M059J (cell line): ENCODE measurements at places on chromosomes 5 and 9. TPM values are rescaled to one million over a fixed set of nuclear protein-coding genes. Genes with fewer than 3 reads are reported as not detected.

DNA sequence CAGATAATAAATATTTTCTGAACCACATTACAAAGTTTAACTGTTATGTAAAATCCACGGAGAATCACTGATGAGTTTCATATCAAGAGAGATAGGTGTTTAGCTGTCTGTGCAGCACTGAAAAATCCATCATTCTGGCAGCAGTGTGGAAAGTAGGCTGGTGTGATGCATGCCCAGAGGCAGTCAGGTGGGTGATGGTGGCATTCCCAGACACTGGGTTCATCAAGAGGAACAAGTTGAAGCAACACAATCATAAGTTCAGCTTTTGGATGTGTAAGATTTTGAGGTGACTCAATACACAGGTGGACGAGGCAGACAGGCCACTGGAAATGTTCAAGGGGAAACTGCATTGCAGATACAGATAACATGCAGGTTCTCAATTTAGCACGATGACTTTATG, 11.9 kb downstream of the DNAH5 start:
- DNase-seq = peak; percentile 69

GRCh38 chr5:141882594-141883183, 4.5 kb upstream of the PCDH1 start:
- DNase-seq = peak; percentile 18

DNA sequence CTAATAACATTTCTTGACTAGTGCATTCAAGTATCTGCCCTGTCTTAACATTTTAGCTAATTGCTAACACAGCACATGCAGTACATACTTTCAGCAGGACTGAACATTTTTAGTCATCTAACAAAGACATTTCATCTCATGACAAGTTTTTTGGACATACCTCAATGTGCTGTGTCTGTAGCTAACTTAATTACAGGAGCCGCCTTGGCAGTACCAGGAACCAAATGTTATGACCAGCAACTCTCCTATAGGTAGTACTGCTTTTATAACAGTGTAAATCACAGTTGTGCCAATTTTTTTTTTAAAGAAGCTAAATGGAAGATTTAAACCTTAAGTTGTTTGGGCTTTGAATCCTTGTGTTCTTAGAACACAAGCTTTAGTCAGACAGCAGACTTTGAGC, 99.4 kb upstream of the SAP30L start:
- DNase-seq = no peak

DNA sequence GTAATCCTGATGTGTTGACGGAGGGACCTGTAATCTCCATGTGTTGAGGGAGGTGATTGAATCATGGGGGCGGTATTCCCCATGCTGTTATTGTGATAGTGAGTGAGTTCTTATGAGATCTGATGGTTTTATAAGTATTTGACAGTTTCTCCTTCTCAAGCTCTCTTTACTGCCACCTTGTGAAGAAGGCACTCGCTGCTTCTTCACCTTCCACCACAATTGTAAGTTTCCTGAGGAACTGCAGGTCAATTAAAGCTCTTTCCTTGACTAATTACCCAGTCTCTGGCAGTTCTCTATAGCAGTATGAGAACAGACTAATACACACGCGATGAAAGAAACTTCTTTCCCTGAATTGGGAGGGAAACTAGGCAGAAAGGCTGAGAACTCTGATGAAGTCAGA, 141.1 kb upstream of the RAD23B start:
- peak; percentile 23 for DNase-seq

DNA sequence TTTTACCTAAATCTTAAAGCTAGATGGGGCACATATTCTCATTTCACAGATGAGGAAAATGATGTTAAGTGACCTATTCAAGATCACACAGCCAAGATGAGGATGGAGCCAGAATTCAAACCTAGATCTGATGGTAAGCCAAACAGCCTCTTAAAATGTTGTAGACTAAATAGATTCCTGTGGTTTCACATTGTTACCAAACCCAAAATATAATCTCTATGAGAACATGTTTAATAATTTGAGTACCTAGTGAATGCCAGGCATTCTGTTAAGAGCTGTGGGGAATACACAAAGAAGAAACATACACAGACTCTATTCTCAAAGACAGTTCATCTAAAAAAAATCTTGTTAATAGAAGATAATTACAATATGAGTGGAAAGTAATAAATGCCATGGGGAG, 25.2 kb downstream of the HOMER1 start:
- DNase-seq = peak; percentile 31

The NSMF gene
- total RNA-seq = 11.8 and 24.0 TPM in 2 replicates

GRCh38 chr5:54874337-54875021, 110.9 kb downstream of the ESM1 start:
- peak; percentile 88 for DNase-seq

- DNase-seq = peak; percentile 83
Observed at GRCh38 chr5:171571663-171572062, 152.2 kb downstream of the FGF18 start.

DNA sequence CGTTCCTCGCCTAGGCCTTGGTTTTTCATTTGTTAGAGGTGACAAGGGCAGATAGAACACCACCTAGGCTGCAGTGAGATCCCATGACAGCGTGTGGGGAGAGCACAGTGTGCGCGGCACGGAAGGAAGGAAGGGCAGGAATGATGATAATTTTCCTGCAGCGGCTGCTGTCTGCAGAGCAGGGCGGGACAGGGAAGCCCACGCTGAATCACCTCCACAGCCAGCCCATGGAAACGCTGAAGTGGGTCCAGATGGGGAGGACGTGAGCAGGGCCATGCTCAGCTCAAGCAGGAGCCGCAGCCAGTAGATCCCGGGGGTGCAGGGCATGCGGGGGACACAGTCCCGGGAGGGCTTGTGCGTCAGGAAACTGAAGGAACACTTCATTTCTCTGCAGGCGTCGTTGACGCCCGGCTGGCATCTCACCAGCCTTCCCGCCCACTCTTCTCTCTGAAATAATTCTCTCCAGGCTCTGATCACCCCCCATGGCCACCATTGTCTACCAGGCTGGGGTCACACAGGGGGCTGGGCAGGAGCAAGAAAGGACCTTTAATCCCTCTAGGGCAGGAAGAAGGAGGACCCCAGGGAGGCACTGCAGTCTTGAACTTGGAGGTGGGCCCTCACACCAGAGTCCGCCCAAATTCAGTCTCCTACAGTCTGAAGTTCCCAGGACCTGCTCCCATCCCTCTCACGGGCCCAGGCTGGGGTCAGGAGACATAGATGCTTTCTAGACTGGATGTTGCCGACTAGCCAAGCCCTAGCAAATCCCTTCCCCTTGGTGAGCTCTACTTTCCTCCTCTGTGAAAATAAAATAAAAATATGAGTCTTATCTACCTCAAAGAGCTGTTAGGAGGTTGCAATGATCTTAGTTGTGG, 20.9 kb upstream of the SYNPO start:
- DNase-seq = no peak

The CCDC192 gene
- not detected in 2 replicates for total RNA-seq

DNA sequence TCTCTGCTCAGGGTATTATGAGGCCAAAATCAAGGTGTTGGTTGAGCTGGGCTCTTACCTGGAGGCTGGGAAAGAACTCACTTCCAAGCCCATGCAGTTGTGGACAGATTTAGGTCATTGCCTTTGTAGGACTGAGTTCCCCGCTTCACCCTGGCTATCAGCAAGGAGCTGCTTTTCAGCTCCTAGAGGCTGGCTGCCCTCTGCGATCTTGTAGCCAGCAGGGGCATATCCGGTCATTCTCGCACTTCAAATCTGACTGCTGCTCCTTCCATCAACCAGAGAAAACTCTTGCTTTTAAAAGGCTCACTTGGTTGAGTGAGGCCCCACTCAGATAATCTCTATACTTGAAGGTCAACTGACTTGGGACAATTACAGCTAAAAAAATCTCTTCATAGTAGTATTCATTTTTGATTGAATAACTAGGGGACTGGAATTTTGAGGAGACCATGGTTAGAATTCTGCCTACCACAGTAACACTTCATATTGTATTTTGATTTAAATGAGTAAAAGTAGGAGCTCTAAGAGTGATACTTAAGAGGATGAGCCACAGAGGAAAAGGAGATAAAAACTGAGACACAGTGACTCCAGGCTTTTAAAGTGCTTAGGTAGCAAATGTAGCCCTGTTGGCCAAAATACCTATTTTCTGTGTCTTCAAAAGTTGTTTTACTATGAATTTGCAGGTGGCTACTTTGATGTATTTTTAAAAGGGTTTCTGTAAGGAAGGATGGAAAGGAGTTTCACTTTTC, 137.4 kb downstream of the CD180 start:
- no peak for DNase-seq

DNA sequence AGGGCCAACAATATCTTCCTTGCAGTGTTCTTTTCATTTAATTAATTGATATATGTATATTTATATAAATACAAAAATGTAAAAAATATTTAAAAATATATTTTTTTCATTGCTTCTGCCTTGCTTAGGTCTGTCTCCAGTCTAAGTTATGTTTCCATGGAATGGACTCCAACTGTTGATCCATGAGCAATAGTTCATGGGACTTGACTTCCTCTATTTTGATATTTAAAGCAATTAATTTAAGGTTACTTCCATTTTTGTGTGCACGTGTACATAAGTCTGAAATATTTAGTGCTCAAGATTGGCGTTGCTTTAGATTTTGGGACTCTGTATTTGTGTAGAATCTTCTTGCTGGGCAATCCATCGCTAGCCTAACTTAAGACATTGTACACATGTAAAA, 155.3 kb upstream of the KLF9 start:
- no peak for DNase-seq

- no peak for DNase-seq
Observed at GRCh38 chr9:22285066-22285465, 161.6 kb upstream of the DMRTA1 start.

DNA sequence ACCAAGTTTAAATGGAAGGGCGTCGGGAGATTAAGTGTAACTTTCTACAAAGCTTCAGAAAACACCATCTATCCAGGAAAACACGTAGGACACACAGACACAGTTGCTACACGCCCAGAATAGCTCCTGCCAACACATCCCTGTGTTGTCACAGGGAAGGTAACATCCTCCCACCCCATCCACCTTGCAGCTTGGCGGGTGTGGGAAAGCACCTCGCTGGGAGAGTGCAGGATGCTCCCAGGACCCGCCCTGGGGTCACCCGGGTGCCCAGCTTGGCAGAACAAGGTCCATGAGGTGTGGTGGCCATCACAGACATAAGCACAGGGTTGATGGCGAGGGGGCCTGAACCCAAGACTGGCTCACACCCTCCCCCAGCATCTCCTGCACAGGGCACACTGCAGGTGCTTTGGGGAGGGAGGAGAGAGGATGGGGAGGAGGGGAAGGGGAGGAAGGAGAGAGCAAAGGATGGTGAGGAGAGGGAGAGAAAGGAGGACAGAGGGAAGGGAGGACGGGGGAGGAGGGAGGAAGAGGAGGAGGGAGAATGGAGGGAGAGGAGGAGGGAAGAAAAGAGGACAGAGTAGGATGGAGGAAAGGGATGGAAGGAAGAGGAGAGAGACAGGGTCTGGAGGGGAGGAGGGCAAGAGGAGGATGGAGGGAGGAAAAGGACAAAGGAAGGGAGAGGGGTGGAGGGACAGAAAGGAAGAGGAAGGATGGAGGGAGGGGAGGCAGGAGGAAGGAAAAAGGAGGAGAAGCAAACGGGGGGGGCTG, 37.2 kb downstream of the GOLM1 start:
- no peak for DNase-seq

The ALAD gene
- 8.2 and 11.2 TPM in 2 replicates for total RNA-seq

DNA sequence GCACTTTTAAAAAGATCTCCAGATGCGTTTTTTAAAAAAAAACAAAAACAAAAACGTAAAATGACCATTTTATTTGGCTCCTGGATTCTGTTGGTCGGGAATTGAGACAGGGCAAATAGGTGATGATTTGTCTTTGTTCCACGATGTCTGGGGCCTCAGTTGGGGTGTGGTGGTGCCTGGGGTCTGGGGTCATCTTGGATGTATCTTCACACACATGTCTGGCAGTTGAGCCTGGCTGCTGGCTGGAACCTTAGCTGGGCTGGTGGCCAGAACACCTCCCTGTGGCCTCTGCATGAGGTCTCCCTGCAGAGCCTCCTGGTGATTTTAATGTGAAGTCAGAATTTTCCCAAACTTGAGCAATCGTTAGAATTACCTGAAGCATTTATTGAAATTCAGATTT, 42.5 kb upstream of the BASP1 start:
- no peak for DNase-seq
